ENCODE measurements at places on chromosomes 11 and 22. TPM values are rescaled to one million over a fixed set of nuclear protein-coding genes. Genes with fewer than 3 reads are reported as not detected.
A peak's percentile ranks its signal among the peaks of the same experiment; 100 is the strongest.

The NF2 gene
- 21.0 TPM for polyA plus RNA-seq

DNA sequence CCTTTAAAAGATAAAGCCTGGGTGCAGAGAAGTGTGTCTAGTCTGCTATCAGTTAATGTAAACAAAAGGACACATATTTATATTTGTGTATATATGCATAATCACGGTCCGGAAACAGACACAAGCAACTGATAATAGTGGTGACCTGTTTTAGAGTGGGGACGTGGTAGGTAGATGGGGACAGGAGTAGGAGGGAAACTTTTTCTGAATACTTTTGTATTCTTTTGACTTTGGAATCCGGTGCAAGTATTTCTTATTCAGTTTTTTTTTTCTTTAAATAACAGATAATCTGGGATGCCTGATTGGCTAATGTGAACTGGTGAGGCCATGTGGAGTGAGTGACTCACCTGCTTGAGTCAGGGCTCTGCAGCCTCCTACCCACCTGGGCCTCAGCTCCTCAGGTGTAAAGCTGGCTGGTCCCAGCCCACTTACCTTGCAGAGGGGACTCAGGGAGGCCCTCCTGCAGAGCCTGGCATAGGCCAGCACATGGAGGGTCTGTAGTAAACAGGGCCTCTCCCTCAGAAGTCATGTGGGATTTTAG lies 15.3 kb downstream of the MICAL2 start:
- DNase-seq = no peak

The MYO18B gene
- polyA plus RNA-seq = 118 TPM

The BTG4 gene
- not detected for polyA plus RNA-seq

DNA sequence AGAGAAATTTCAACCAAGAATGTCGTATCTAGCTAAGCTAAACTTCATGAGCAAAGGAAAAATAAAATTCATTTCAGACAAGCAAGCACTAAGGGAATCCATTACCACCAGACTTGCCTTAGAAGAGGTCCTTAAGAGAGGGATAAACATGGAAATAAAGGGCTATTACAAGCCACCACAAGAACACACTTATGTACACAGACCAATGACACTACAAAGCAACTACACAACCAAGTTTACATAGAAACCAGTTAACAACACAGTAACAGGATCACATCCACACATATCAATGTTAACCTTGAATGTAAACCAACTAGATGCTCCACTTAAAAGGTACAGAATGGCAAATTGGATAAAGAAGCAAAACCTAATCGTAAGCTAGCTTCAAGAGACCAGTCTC lies 38.0 kb downstream of the TMEM123 start:
- no peak for DNase-seq

DNA sequence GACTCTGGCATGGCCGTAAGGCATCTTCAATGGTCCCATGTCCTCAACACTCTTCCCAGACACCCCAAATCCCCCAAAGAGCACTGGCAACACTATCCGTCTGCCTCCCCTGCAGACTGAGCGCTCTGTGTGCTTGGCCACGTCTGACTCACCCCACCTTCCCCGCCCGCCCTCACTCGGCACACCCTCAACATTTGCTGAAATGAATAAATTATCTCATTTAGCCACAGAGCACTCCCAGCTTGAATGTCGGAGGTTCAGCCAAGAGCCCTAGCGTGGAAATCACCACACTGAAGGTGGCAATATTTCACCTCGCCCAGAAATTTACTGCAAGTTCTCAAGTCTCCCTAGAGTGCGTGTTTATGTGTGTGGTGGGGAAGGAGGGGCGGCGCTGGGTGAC lies 46.6 kb upstream of the TCF20 start:
- no peak for DNase-seq

The OTOG gene
- polyA plus RNA-seq = 0.08 TPM

DNA sequence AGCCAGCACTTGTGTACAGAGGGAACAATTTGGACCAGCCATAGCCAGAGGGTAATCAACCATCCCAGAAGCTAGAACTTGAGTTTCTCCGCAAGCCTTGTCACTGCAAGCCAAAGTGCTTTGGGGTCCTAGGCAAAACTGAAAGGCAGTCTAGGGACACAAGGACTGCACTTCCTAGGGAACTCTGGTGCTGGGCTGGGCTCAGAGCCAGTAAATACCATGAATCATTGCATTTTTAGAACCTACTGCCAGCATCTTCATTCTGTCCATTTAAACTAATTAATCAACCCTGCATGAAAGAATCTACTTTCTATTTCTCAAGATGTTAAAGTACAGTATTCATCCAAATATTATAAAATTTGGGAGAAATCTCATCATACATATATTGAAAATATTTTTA lies 20.0 kb downstream of the PATE3 start:
- DNase-seq = no peak

- DNase-seq = no peak
Measured at GRCh38 chr11:126824035-126824607, 176.4 kb downstream of the KIRREL3 start.

GRCh38 chr11:88357323-88358039 lies 19.9 kb upstream of the CTSC start:
- no peak for DNase-seq

DNA sequence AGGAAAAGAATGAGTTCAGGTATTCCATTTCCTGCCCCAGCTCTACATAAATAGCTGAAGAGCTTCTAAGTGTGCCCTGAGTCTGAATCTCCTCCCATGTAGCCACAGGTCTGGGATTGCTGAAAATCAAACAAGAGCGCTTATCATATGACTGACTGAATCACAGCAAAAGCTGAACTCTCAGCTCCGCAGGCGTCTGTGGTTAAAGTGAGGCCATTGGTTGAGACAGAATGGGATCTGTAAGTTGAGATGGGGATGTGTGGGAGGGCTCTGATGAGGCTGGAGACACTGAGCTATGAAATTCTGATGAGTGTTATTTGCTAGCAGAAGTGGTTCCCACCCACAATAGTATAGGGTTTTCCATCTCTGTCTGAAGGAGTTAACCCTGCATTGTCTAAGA lies 637.0 kb downstream of the OPCML start:
- no peak for DNase-seq

DNA sequence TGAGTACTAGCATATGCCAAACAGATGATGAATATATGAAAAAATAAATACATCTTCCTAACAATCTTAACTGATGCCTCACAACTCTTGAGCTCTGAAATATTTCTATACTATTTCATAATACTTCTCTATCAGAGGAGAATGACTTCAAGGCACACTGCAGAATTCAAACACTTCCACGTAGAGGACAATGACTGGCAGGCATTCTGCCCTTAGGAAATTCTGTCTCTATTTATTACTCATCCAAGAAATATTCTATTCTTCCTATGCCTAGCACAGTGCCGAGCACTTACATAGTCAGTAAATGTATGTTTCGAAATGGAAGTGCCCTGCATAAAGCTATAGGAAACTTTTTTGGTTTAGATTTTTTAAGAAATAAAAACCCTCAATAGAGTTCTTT lies 809.1 kb downstream of the DLG2 start:
- DNase-seq = no peak

GRCh38 chr11:6475936-6476335 lies 2.2 kb upstream of the TRIM3 start:
- no peak for DNase-seq

GRCh38 chr22:50197000-50197800 lies 3.6 kb upstream of the SELENOO start:
- DNase-seq = no peak

GRCh38 chr11:119936426-119936825 lies 201.5 kb downstream of the TRIM29 start:
- peak; percentile 18 for DNase-seq
